ENCODE measurements at places on chromosomes 7 and 10. TPM values are rescaled to one million over a fixed set of nuclear protein-coding genes. Genes with fewer than 3 reads are reported as not detected.

- no peak for DNase-seq
Observed at GRCh38 chr10:22305721-22306120, 10.5 kb upstream of the COMMD3 start.

- DNase-seq, result no peak
Observed at GRCh38 chr10:104099941-104100340, 14.3 kb upstream of the COL17A1 start.

DNA sequence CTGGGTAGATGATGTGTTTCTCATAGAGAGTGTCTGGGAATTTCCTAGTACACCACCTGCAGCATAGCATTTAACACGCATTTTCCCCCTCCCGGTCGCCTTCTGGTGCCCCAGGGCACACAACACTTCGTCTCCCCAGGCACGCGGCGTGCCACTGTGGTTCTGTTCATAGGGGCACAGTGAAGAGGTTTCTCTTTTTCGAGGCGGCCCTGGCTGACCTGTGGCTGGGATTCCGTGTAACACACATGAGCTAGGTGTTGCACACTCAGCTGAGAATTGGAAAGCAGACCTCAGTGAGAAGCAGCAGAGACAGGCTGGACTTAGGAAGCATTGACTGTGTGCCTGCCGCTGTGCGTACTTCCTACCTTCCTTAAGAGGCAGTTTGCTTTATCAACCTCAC is 214.3 kb upstream of the SHH start:
- DNase-seq, result no peak

The PGAM2 gene
- 248 TPM for polyA plus RNA-seq

The OPN4 gene
- 1.4 TPM for polyA plus RNA-seq

DNA sequence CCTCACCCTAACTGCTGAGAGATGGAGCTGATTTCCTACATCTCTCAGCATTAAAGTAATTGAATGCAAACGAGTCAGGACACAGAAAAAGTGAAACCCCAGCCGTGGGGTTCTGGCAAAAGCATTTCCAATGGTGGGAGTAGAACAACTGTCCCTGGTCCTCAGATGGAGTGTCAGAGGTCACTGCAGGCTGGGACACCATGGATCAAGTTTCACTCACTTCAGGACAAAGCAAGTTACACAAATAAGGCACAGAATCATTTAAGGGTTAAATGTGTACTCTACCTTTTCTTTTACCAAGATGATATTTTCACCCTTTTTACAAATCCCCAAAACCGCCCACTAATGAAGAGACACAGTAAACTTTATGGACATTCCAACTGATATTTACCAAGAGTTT is 607.8 kb downstream of the PARD3 start:
- no peak for DNase-seq

The C10orf53 gene
- not detected for polyA plus RNA-seq

The CYP2E1 gene
- polyA plus RNA-seq, result 0.98 TPM

GRCh38 chr7:81031996-81032395 is 113.1 kb upstream of the SEMA3C start:
- DNase-seq, result no peak

The SORBS1 gene
- 73.1 TPM for polyA plus RNA-seq

The DNAJC1 gene
- 12.2 TPM for polyA plus RNA-seq

GRCh38 chr7:27156916-27157701 is 634 bp upstream of the HOXA7 start:
- DNase-seq, result no peak

- no peak for DNase-seq
Observed at GRCh38 chr10:97896756-97897358, 47.2 kb downstream of the GOLGA7B start.

The FGFR2 gene
- polyA plus RNA-seq, result 1.1 TPM

GRCh38 chr10:112434988-112435619 is 11.6 kb downstream of the ZDHHC6 start:
- DNase-seq, result peak; percentile 41

The CTTNBP2 gene
- polyA plus RNA-seq, result 1.9 TPM

GRCh38 chr7:105399043-105399725 is 10.5 kb upstream of the SRPK2 start:
- no peak for DNase-seq

DNA sequence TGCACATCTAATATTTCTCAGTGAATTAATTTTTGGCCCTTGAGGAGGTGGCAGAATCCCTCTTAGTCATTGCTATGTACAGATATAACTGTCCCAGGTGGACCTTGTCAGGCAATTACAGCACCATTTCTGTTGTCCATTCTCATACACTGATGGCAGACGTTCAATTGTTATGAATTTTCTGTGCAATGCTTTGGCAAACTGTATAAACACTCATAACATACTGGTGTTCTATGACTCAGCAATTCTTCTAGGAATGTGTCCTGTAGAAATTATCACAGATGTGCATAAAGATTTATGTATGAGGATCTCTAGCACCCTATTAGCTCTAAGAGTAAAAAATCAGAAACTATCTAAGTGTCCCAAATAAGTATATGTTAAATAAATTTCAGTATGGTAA is 80.8 kb downstream of the DNAJB9 start:
- DNase-seq, result peak; percentile 30

DNA sequence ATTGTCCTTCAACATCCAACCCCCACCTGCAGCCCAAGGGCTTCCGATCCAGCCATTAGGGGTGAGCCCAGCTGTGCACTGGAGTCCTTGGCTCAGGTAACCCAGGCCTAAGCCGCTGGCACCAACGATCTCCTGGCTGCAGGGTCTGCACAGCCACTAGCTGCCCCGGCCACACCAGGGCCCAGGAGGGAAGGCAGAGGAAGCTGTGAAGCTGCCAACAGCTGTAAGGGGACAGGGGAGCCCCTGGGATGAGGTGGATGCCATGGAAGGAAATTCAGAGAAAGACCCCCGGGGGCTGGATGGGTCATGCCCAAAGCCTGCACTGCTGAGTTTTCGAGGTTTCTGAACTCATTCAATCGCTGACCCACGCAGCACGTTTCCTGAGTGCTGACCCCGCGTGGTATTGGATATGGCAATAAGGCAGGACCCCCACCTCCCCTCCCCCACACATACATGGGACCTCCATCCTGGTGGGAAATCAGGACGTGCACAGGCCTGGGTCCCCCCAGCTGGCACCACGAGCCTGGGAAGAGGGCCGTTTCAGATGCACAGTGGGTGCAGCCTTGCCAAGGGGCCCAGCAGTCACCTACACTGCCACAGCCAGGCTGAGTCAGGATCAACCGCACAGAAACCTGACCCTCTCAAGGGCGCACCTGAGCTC is 170.3 kb downstream of the DIP2C start:
- DNase-seq, result no peak

The ARMC3 gene
- polyA plus RNA-seq, result 0.15 TPM

DNA sequence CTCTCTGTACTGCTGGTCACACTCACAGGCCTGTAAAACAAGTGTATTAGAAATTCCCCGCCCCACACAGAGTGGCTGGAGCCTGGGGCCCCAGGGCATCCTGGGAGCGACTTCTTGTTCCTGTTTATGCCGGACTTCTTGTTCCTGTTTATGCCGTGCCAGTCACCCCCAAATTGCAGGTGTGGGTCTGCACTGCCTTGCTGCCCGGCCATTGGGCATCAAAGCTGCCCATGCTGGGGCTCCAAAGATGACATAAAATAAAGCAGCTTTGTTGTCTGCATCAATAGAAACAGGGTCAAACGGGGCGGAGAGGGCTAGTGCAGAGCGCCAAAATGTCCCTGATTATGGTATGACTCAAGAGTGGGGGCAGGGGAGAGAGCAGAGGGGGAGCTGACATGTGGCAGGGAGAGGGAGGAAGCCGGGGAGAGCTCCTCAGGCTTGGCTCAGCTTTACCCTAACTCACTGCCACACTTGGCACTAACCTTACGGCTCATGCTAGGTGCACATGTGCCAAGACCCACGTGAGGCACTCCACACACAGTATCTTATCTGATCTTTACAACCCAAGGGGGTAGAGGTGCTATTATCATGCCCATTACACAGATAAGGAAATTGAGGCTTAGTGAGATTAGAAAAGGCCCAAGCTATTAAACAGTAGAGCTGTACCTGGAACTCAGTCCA is 98.4 kb downstream of the PIP4K2A start:
- no peak for DNase-seq
